ENCODE measurements at places on chromosomes 7 and 10. TPM values are rescaled to one million over a fixed set of nuclear protein-coding genes. Genes with fewer than 3 reads are reported as not detected.
A peak's percentile ranks its signal among the peaks of the same experiment; 100 is the strongest.

DNA sequence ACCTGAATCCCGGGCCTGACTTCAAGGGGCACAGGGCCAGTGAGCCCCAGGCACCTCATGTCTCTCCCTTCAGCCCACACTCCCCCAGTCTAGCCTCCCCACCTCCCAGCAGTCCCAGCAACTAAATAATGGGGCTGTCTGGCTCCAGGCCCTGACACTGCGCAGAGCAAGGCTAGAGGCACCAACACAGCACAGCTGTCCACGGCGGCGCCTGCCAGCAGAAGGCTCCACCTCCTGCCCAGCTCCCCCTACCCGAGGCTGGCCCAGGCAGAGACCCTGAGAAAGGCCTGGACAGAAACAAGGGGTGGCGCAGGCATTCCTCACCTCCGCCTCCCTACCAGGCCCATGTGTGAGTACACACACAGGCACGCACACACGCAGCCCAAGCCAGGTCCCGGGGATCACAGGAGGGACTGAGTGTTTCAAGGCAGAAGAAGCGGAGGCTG, 6.1 kb downstream of the KCNH2 start:
- DNase-seq = peak; percentile 41

DNA sequence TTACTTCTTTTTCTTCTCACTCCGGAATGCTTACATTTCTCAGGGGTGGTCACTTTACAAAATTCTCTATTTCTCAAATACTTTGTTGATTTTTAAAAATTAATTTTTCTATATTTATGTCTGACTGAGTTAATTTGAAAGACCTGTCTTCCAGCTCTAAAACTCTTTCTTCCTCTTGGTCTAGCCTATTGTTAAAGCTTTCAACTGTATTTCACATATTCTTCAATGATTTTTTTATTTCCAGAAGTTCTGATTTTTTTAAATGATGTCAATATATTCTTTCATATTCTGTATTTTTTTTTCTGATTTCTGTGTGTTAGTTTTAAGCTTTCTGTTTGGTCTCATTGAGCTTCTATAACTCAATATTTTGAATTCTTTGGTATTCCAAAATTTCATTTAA, 27.3 kb upstream of the AKR1C2 start:
- no peak for DNase-seq

DNA sequence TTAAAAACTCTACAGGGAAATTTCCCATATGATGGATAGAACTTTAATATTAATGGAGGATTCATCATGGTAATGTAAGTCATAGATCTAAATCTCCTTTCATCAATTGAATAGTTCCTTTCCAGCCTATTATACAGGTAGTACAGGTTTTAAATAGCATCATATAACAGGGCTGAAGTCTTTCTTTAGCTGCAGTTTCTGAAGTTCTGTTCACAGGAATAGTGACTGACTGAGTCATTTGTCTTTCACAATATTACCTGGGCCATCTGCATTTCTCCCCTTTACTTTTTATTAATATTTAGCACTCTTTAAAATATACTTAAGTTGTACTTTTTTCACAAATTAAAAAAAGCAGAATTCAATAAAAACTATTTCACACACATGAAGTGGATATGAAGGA, 12.6 kb upstream of the NPVF start:
- DNase-seq = no peak

DNA sequence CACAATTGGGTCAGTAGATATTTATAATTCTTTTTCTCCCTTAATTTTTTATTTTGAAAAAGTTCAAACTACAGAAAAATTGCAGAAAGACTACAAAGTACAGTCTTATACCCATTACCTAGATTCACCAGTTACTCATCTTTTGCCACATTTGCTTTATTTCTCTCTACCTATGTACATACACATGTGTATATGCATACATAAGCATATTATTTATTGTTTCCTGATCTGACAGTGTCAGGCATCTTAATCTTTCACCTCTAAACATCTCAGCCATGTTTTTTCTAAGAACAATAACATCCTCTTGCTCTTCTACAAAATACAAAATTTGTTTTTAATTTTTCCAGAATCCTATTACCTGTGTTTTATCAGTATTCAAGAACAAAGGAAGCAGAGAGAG, 68.4 kb upstream of the OIT3 start:
- DNase-seq = no peak

GRCh38 chr7:141013345-141013715, 1.4 kb downstream of the MRPS33 start:
- DNase-seq = no peak

VENTX gene
- total RNA-seq = not detected

- DNase-seq = peak; percentile 38
These were observed 1.2 kb downstream of the RARRES2 start for GRCh38 chr7:150340024-150340749.

INSYN2A gene
- total RNA-seq = 0.27 TPM

SPDYE11 gene
- total RNA-seq = 0.08 TPM

DNA sequence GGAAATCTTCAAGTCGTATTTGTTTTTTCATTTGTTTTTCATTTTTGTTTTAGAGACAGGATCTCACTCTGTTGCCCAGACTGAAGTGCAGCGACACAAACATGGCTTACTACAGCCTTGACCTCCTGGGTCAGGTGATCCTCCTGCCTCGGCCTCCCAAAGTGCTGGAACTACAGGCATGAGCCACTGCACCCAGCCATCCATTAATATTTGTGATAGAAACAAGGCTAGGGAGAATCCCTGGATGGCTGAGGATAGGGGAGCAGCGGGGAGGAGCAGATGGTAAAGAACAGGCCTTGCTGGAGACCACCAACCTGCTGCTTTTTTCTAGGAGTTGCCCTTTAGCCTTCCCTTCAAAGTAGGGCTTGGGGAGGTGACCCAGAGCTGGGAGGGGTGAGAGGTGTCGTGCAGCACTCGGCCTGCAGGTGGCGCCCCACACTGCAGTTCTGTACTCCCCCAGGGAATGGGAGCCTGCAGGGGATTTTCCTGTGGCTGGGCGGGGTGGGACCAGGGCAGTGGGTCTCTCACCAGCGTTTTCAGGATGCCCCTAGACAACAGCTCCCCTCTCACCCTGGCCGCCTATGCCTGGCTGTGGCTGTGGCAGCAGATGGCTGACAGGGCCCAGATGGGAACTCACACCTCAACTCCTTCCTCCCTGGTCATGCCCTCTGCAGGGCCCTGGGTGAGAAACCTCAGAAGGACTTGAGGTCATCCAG, 12.6 kb upstream of the CDH23 start:
- peak; percentile 41 for DNase-seq

DNA sequence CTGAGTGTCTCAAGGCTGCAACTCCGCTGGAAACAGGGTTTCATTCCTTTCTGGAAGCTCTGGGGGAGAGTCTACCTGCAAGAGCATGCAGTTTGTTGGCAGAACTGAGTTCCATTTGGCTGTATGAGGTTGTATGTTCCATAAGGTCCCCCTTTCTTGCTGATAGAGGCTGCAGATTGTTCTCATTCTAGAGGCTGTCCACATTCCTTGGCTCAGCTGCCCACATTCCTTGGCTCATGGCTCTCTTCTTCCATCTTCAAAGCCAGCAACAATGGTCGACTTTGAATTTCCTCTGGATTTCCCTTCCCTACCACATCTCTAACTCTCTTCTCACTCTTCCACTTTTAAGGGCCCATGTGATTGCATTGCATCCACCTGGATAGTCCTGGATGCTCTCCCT, 147.3 kb upstream of the CDCA7L start:
- peak; percentile 86 for DNase-seq

DNA sequence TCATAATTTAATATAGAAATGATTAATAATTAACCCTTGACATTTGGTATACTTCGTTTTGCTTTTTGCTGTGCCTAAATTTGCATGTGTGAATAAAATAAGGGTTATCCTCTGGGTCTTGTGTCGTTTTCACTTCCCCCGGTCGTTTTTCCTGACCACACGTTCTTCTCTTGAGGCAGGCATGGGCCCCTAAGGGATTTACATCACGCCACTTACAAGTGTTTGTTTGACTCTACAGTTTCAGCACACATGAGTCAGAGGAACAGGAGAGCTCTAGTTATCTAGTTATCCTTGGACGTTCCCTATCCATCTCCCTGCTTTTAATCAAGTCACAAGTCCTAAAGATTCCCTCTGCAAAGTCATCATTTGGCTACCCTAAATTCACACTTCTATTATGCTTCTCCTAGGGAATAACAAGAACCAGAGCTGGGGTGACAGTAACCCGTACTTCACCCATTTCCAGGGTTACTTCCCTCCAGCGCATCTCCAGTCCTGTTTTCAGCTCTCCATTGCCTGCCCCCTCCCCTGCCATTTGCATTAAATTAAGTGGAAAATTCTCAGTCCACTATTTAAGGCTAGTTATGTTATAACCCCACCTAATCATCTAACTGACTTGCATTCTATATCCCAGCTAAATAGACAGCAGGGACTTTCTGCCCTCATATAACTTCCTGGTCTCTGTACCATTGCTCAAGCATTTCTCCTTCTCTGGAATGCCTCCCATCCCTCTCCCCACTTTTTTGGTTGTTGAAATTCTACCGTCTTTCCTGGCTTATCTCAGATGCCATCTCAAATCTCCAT, 206.9 kb downstream of the PTEN start:
- no peak for DNase-seq

DNA sequence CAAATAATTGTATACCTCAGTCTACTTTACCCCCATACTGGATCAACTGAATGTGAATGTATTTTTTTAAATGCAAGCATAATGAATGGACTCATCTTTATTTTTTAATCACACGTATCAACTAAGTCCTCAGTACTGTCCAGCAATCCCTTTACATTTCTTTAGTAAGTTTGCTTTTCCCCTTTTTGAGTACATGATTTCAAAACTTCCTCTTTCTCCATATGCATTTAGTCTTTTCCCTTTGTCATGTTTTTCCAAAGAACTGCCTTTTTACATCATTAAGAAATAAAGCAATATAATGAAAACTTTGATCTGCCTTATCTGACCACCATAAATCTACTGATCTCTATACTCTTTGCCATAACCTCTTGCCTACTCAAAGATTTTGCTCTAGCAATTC, 182.5 kb upstream of the AKR1E2 start:
- DNase-seq = no peak

- peak; percentile 92 for DNase-seq
These were observed 76.2 kb downstream of the CTBP2 start for GRCh38 chr10:125084191-125084613.

Data from fibroblast of the aortic adventitia (primary cell).